Endodermal cell (in vitro differentiated cells): ENCODE measurements at places on chromosomes 3 and 15. TPM values are rescaled to one million over a fixed set of nuclear protein-coding genes. Genes with fewer than 3 reads are reported as not detected.

- H3K27ac ChIP-seq: no peak overlapping the region
- H3K27me3 ChIP-seq: no peaks in the 10 kb centered on the region
- no peak overlapping the region for H3K4me3 ChIP-seq
- H3K4me1 ChIP-seq: no peaks in the 10 kb centered on the region
- DNase-seq: no peak
Measured at GRCh38 chr3:37124435-37124834, 49.9 kb downstream of the LRRFIP2 start.

GRCh38 chr3:155316426-155316825, 22.9 kb upstream of the STRIT1 start:
- DNase-seq: no peak
- no peak overlapping the region for H3K27ac ChIP-seq

DNA sequence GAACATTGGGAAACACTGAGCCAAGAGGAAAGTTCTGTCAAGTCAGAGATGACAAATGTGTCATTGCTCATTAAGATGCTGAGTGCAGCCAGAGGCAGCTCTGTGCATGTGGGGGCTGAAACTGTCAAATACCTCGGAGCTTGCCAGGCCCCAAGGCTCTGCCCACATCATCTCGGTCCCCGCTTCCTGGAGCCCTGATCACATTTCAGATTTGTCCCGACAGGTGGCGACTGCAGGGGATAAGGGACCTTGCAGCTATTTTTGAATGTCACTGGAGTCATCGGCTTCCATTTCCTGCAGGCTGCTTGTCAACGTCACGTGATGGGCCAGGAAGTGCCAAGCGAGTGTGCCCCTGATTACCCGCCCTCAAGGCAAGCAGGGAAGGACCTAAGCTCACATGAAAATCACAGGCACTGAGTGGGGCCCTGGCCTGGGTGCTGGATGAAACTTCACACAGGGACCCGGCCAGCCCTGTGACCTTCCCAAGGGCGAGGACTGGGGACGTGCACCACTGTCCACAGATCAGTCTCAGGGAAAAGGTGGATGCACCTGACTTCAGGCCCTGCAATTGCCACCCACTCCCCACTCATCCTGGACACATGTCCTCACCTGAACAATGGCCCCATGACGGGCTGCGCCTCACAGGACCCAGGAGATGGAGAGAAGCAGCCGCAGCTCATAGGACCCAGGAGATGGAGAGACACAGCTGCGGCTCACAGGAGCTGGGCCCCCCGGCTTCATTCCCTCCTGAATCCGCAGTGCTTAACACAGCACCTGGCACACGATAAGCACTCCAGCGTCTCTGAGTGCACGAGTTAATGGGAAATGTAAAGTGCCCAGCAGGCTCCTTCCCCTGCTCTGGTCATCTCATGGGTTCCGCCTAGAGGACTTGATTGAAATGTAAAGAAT, 73.4 kb downstream of the NUP210 start:
- no peaks in the 10 kb centered on the region for H3K36me3 ChIP-seq
- H3K4me1 ChIP-seq: peaks cover 3% of the 10 kb centered on the region
- DNase-seq: peak; percentile 91
- no peak overlapping the region for H3K4me3 ChIP-seq

GRCh38 chr3:70889162-70890019, 577.0 kb upstream of the MDFIC2 start:
- no peaks in the 10 kb centered on the region for H3K27me3 ChIP-seq
- H3K27ac ChIP-seq: no peak overlapping the region
- H3K4me1 ChIP-seq: no peaks in the 10 kb centered on the region
- no peaks in the 10 kb centered on the region for H3K36me3 ChIP-seq

The KNG1 gene
- total RNA-seq: not detected in 2 replicates
